Cerebellar nuclear complex (tissue), 1 donor: ENCODE measurements at places on chromosomes 13 and 19.

GRCh38 chr19:44807162-44807561, 1.7 kb upstream of the BCAM start:
- no peak for DNase-seq

DNA sequence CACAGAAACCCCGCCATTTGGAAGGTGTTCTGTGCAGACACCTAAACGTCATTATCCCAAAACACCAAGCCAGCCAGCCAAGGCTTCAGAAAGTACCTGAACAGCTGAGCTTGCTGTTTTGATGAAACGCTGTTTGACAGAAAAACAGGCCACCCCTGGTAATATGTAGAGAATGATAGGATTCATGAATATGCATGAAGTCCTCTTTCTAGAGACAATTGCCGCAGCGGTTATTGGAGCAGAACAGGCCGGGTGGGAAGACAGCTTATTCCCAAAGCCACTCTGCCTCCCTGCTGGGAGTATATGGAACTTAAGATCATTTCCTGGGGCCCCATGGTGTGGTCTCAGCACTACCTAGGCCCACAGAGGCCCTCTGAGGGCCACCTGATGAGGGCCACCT, 229.5 kb downstream of the UQCRFS1 start:
- no peak for DNase-seq

DNA sequence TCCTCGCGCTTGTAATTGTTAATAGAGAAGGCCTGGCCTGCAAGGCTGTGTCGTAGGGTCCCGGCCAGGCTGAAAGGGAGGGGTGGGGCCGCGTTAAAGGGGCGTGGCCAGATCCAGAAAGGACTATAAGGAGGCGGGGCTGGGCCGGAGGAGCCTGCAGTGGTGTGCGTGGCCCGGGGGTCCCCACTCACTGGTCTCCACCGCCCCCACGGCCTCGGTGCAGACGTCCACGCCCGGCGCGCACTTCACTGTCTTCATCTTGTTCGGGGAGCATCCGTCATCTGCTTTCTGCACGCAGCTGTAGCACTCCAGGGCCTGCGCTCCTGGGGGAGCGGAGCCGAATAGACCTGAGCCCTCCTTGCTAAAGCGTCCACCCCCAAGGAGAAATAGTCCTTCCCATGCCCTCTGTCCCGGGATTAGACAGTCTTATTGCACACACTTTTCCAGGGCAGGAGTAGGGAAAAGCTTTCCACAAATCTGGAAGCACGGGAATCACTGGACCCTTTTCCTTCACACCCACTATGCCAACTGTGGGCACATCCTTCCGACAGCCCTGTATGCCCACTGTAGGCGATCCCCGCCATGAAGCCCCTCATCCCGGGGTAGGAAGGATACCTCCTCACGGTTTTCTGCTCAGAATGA, 1.2 kb downstream of the LYPD3 start:
- no peak for DNase-seq

DNA sequence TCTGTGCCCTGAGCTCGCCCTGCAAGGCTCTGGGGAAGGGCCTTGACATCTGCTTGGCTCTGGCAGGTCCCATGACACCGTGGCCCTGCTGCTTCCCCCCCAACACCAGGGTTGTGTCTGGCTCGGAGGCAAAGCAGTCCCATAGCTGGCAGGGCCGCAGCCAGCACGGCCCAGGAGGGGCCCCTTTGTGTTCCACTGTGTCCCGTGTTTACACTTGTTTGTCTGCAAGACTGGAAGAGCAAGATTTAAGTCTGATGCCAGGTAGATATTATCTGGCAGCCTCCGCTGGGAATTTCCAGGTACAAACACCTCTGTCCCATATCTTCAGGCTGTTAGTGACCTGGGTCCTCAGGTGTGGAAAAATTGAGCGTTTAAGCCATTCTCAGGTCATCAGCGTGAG, 44.3 kb downstream of the MCF2L start:
- DNase-seq: no peak

- no peak for DNase-seq
These were observed 429.8 kb upstream of the ARGLU1 start for GRCh38 chr13:106997696-106998095.

DNA sequence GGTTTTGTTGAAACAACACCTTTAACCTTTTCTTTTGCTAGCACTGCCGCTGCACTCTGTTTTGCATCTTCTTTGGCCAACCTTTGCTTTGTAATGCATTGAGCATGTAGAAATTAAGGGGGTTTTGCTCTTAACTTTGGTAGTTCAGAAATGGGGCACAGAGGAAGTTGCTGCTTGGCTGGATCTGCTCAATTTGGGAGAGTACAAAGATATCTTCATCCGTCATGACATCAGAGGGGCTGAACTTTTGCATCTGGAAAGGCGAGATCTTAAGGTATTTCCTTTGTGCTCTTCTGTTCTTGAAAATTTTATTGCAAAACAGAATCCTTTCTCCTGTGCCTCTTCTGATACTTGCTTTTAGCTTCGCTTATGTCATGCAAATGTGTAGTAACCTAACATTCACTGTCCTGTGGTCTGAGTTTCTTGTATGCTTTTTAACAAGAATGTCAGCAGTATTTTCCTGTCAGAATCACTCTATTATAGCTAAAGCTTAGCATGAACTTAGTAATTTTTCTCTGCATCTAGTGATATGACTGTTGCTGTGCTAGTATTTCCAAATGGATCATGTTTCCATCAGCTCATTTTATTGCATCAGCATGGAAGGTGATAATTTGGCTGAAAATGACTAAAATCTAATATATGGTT, 50.7 kb upstream of the AKAP11 start:
- no peak for DNase-seq

DNA sequence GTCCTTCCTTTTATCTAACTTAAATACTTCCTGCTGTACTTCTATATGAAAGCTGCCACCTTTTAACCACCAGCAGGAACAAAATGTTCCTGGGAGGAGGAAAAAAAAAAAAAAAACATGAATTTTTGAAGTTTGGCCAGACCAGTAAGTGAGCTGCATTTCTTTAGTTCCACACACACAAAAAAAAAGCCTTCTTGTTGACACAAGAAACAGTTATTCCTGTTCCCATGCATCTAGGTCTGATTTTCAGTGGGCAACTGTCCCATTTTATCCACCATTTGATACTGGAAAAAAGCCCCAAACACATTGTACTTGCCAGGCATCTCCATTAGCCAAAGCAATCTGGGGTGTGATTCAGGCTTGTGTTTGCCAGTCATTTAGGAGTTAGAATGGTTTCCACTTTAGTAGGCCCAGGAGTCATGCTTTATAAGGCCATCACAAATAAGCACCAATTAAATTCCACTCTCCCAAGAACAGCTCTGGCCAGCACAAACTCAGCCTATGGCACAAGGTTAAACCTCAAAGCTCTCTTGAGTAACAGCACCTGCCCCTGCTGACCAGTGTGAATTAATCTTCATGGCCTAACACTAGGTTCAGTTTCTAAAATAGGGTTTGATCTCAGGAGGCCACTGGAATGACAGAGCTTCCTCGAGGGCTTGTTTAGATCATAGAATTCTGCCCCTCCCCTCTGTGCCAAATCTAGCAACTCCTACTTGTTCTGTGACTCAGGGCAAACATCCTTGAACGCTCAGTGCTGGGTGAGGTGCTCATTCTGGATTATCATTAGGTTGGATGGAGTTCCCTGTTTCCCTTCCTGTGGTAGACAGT, 67.1 kb downstream of the NUFIP1 start:
- DNase-seq: no peak

GRCh38 chr13:29260684-29261083, 334.8 kb downstream of the SLC7A1 start:
- no peak for DNase-seq
